Stimulated activated CD8-positive, alpha-beta memory T cell treated with anti-CD3 and anti-CD28 coated beads, Interleukin-4, amount 100 ng/mL, for 24 hours (primary cell): ENCODE measurements at places on chromosomes 6 and 20.

DNA sequence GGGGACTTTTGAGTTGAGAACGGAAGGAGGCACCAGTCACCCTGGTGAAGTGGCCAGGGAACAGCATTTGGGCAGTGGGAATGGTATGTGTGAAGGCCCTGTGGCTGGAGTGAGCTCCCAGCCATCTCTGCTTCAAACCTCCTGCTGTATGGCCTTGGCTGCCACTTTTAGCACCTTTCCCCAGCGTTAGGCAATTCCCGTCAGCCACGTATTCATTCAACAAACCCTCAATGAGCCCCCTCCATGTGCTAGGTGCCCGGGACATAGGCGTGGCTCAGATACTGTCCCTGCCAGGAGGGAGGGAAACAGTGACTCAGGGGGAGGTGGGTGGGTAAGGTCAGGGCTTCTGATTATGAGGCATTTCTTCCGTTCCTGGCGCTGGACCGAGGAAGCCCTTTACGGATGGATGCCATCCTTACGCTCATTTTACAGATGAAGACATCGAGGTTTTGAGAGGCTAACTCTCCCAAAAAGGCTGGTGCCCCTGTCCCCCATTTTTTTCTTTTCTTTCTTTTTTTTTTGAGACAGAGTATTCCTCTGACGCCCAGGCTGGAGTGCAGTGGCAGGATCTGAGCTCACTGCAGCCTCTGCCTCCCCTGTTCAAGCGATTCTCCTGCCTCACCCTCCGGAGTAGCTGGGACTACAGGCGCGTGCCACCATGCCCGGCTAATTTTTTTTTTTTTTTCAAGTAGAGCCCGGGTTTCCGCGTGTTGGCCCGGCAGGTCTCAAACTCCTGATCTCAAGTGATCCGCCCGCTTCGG lies 37.5 kb downstream of the SRC start:
- DNase-seq = no peak

DNA sequence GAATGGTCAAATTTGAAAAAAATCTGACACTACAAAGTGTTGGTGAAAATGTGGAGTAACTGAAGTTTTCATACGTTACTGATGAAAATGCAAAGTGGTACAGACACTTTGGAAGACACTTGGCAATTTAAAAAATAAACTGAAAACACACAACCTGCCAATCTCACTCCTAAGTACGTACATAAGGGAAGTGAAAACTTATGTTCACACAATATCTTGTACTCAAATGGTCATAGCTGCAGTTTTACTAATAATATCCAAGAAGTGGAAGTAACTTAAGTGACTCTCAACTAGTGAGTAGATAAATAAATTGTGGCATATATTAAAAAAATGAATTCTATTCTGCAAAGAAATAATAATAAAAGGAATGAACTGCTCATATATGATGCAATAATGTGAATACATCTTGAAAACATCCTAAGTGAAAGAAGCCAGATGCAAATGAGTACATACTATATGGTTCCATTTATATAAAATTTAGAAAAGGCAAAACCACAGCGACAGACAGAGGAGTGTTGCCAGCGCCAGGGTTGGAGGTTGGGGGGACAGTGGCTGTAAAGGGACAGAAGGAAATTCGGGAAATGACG lies 198.2 kb downstream of the ERMARD start:
- no peak for DNase-seq

GRCh38 chr6:22800451-22800850 lies 231.1 kb downstream of the HDGFL1 start:
- no peak for DNase-seq

GRCh38 chr6:414447-414846 lies 22.9 kb downstream of the IRF4 start:
- DNase-seq = no peak

DNA sequence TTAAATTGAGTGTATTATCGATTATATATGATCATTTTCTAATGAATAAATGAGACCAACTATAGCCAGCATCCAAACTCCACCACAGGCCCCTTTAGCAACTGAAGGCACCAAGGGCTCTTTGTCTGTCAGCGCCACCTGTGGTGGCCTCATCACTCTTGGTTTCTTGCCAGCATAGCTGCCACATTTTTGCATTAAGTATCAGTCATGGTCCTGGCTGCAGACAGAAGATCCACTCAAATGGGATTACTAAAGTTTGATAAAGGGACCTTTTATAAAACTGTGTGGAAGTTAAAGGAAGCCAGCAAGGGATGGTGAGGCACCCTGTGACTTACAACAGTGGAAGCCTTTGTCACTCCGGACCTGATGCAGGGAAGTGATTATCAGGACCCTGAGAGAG lies 162.9 kb downstream of the C6orf118 start:
- no peak for DNase-seq

- no peak for DNase-seq
These were observed 6.2 kb downstream of the CSE1L start for GRCh38 chr20:49052334-49052733.

DNA sequence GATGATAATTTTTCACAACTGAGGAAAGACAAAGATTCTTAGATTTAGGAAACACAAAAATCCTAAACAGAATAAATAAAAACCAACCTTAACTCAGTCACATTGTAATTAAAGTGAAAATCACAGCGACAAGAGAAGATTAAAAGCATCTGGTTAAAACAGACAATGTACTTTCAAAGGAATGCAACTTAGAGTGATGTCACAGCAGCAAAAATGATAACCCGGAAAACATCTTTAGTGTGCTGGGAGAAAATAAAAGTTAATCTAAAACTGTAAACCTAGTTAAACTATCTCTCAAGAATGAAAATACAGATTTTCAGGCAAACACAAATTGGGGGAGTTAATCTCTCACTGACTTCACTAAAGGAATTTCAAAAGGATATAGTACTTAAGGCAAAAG lies 76.8 kb upstream of the OGFRL1 start:
- DNase-seq = no peak

GRCh38 chr6:126147291-126147815 lies 161.0 kb downstream of the TRMT11 start:
- no peak for DNase-seq

GRCh38 chr20:1820138-1821079 lies 74.8 kb upstream of the SIRPA start:
- DNase-seq = no peak
